ENCODE measurements at places on chromosomes 7 and 10. TPM values are rescaled to one million over a fixed set of nuclear protein-coding genes. Genes with fewer than 3 reads are reported as not detected.

DNA sequence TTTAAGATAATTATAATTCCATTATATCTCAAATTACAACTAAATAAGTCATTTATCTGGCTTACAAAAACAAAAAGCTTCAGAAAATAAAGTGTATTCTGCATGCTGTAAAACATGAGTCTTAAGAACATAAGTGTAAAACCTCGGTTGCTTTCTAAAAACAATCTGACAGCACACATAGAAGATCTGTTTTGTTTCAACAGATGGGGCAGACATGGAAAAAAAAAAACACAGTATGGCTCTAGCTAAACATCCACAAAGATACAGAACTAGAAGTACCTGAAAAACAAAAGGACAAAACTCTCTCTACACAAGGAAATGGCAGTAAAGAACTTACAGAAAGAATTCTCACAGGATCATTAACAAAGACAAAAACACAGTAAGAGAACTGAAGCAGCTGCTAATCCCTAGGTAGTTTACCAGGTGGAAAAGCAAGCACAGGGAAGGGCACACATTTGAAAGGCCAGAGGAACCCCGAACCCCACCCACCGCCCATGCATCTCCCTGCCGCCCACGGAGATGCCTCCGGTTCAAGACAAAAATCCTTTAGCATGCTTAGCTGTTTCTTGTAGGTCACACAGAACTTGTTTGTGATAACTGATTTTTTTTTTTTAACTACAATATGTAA is 42.5 kb downstream of the DLD start:
- no peak for DNase-seq

GRCh38 chr10:75398692-75399460 is 2.7 kb downstream of the ZNF503 start:
- DNase-seq = no peak

- peak; percentile 41 for DNase-seq
These were observed 67.3 kb downstream of the GLCCI1 start for GRCh38 chr7:8035647-8036518.

- no peak for DNase-seq
These were observed 130.5 kb upstream of the INSYN2A start for GRCh38 chr10:127326883-127327282.

Gene MPP7
- total RNA-seq = 5.9 TPM
